ENCODE measurements at places on chromosomes 6 and 20.

- DNase-seq: no peak
These were observed 19.1 kb downstream of the TLDC2 start for GRCh38 chr20:36895036-36895435.

- DNase-seq: no peak
These were observed 1.9 kb downstream of the PHIP start for GRCh38 chr6:79076160-79076559.

DNA sequence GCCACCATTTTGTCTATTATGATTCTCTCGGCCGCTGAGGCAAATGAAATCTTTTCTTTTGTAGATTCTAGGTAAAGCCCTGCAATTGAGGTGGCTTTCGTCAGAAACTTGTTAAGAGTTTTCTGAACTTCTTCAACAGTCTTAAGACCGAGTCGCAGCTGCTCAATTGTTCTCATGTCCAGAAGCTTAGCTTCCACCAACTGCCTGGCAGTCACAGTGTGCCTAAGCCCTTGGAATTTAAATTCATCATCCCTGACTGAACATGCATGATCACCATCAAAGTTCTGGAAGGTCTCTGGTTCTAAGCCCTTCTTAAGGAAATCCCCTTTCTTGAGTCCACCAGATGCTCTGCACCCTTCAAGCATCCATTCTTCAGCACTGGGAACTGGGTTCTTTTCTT lies 25.7 kb downstream of the DST start:
- no peak for DNase-seq

DNA sequence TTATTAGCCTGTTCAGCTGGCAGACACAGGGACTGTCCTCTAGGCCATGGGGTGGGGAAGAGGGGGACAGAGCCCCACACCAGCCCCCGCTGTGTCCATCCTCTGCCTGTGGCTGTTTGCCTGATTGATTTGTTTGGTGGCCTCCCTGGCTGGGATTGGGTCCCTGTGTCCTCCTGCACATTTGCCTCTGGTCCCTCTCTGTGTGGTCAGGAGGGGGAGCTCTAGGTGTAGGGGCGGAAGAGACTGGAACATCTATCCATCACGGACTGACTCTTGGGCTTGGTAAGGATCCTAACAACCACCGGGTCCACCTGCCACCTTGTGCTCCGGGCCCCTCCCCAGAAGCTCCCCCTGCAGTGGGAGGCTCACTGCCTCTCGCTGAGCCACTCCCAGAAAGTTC lies 38.4 kb upstream of the CCDC167 start:
- no peak for DNase-seq

- DNase-seq: no peak
These were observed 8.5 kb upstream of the C6orf141 start for GRCh38 chr6:49541936-49542335.

- DNase-seq: no peak
These were observed 120.4 kb downstream of the TOX2 start for GRCh38 chr20:44034965-44035635.

DNA sequence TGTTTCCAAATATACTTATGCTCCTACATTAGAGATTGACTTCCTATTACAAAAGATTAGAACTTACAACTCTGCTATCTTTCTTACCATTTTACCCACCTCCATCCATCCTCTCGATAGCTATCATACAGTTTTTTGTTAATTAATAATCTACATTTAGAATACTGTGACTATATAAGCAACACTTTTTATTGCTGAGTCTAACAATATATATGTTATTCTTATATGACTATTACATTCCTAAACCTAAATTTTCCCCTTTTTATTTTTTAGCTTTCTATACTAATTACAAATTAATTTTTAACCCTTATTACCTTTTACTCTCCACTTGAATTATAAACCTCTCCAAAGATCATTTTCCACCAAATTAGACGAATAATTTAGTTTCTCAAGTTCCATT lies 57.0 kb downstream of the RNF217 start:
- no peak for DNase-seq

DNA sequence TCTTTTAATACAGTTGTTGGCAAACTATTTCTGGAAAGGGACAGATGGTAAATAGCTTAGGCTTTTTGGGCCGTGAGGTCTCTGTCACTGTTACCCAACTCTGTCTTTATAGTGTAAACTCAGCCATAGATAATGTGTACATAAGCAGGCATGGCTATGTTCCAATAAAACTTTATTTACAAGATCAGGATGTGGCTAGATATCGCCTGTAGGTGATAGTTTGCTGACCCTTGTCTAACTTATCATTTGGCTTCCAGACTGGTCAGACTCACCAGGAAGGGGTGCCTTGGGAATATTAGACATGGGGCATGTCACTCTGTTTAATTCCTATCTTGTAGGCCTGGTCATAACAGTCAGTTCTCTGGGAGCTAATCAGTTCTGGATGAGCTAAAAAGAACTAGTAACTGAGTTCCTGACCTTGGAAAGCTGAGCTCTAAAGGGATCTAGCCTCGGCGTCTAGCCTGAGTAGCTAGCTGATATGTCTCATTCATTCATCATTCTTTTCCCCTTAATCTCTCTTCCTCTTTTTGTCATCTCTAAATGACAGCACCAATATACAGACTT lies 163.6 kb downstream of the SLC16A10 start:
- no peak for DNase-seq

GRCh38 chr6:142013875-142014495 lies 118.7 kb upstream of the GJE1 start:
- no peak for DNase-seq

DNA sequence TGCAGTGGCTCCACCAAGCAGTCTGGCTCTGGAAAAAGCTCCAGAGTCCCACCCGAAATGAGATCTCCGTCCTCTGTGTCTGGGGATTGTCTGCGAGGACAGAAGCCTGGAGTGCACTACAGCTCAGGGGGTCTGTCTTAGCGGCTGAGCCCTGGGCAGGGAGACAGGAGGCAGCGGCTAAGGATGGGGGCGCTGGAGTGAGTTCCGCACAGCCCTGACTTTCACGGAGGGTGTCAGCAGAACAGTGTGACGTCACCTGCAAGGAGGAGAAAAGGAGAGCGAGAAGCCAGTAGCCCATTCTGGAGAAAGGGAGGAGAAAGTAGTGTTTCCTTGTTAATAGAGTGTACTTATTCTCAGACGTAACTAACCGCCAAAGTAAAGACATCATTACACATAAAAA lies 97.6 kb downstream of the FAM50B start:
- no peak for DNase-seq

- no peak for DNase-seq
These were observed 96.8 kb downstream of the ANKRD60 start for GRCh38 chr20:58131551-58132142.

DNA sequence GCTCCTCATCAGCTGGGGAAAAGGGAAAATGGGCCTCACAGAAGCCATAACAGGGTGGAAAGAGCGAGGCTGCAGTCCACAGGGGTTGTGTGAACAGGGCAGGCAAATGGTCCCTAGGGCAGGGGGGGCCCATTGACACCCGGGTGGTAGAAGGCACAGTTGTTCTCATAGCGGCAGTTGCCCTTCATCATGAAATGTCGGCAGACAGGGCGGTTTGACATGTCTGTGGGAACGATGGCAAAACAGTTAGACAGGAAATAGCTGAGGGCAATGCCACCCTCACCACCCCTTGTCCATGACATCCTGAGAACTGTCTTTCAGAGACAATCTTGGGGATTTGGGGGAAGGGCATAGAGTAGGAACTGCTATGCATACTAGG lies 15.6 kb downstream of the PPP1R10 start:
- DNase-seq: no peak

DNA sequence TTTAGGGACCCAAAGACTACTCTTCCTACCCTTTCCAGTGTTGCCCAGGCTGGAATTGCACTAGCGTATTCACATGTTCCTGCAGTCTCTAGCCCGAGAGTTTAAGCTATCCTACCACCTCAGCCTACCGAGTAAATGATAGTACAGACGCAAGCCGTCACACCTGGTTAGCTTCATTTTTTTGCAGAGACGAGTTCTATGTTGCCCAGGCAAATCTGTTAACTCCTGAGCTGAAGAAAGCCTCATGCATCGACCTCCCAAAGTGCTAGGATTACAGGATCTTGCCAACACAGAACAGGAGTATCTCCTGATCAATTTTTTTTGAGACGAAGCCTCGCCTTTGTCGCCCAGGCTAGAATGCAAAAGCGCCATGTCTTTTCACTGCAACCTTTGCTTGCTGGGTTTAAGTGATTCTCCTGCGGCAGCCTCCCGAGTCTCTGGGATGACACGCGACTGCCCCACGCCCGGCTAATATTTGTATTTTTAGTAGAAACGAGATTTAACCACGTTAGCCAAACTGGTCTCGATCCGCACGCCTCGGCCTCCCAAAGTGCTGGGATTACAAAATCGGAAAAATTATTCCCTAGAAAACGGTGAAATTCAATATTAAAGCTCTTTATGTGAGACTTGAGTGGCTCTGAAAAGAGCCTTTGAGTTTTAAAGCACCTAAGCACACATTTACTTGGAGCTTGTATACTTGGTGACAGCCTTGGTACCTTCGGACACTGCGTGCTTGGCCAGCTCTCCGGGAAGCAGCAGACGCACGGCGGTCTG lies 128.5 kb downstream of the HFE start:
- no peak for DNase-seq

DNA sequence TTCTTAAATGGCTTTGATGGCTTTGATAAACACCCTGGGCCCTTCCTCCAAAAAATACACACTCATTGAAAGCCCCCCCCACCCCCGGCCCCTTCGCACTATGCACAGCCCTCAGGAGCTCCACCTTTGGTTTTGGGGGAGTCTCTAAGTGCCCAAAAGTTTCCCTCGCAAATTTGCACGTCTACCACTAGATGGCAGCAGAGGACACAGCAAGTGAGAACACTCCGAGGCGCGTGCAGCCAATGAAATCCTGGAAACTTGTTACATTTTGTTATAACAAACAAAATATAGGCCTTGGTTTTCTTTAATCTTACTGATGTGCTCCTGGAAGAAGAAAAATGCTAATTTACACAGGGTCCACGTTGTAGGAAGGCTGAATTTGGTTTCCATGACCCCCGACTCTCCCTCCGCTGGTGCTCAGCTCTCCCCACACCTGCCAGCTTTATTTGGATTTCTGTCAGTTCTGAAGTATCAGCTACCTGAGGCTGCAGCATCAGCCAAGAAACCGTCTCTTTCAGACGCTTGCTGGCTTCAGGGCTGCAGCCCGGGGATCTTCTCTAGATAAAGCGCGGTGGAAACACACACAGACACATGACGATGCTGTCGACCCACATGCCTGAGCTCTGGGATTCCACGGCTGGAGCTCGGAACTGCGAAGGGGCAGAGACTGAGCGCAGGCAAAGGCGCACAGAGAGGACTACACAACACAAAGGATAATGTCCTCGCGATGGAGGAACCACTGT lies 148.3 kb upstream of the RPS6KA2 start:
- DNase-seq: peak; percentile 67

DNA sequence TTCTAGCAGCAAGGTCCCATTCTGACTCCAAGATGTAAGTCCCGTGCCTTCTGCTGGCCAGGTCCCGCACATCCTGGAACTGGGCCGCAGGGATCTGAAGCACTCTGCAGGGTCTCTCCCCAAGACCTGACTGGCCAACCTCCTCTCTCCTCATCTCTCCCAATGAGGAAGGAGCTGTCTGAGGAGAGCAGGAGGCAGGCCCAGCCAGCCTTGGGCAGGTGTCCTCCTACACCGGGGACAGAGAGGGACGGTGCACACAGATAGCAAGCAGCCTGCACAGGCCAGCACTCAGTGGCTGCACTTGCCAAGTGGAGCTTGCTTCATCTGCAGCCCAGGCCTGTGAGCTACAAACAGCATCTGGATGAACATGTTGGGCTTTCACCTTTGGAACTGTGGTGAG lies 76.8 kb upstream of the CD93 start:
- DNase-seq: no peak

DNA sequence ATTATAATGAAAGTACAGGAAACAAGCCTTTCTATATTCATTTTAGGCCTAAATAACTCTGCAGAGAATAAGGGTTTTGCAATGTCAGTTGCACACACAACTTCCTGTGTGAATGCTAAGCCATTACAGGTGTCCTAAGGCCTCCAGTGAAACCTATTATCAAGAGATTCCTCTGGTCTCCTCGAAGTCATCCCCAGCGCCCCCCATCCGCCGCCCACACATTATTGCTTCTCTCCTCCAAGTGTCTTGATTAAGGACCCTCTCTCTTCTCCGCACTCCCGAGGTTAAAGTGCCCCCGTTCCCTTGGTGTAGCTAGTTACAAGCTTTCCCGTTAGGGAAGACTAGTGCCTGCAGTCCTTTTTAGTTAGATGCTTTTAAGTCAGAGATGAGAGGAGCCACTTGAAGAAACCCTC lies 1.3 kb downstream of the HIVEP2 start:
- DNase-seq: no peak

- no peak for DNase-seq
These were observed 16.8 kb upstream of the CDH22 start for GRCh38 chr20:46324960-46325703.

DNA sequence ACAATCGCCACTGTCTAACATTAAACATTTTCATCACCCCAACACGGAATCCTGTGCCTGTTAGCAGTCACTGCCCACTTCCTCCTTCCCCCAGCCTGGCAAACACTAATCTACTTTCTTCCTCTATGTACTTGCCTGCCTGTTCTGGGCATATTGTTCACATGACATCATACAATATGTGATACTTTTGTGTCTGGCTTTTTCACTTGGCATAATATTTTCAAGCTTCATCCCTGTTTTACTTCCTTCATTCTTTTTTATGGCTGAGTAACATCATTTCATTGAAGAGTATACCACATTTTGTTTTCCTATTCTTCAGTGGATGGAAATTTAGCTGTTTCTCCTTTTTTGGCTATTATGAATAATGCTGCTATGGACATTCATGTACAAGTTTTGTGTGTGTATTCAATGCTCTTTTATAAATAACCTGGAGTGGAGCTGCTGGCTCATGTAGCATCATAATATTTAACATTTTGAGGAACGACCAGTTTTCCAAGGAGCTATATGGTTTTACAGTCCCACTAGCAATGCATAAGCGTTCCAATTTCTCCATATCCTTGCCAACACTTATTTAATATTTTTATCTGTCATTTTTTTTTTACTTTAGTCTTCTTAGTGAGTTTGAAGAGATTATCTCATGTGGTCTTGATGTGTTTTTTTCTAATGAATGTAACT lies 360.1 kb downstream of the HDGFL1 start:
- no peak for DNase-seq

- no peak for DNase-seq
These were observed 138.1 kb upstream of the MARCKS start for GRCh38 chr6:113719064-113719463.

GRCh38 chr20:48026981-48027592 lies 241.8 kb upstream of the SULF2 start:
- no peak for DNase-seq

GRCh38 chr20:48359692-48360341 lies 468.0 kb downstream of the PREX1 start:
- no peak for DNase-seq

- DNase-seq: no peak
These were observed 4.2 kb upstream of the VAPB start for GRCh38 chr20:58384821-58385220.

GRCh38 chr20:58986286-58986967 lies 5.4 kb downstream of the NELFCD start:
- no peak for DNase-seq

DNA sequence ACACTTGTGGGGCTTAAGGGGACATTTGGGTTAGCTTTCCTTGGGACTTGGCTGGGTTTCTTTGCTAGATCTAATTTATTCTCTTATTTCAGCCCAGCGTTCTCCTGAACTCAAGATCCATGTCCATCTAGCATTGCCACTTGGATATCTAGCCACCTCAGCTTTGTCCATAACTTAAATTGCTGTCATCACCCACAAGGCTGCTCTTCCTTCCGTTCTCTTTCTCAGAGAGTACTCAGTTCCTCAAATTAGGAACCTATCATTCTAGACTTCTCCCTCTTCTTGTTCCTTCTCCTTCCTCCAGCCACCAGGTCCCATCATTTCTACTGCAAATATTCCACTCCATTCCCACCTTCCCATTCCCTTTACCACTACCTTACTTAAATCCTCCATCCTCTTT lies 4.3 kb downstream of the SMIM26 start:
- DNase-seq: no peak
